Stimulated activated CD4-positive, alpha-beta T cell treated with anti-CD3 and anti-CD28 coated beads, Interleukin-1b, Interleukin-23, amount 100 ng/mL, for 1 hour (primary cell): ENCODE measurements at places on chromosomes 2 and 18.
A peak's percentile ranks its signal among the peaks of the same experiment; 100 is the strongest.

DNA sequence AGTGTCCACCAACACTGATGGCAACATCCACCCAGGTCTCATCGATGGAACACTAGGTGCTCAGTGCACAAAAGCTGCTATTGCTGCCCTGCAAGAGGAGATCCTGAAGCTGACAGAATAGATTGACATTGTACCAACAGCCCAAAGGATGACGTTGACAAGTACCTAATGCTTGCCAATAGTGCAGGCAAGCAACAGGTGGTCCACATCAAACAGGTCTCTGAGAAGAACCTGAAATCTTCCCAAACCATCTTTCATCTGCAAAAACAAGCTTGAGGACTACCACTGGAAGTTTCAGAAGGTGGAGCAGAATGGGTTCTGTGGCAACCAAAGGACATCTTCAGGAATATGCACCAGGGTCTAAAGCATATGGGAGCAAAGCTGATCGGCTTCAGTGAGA lies 15.8 kb upstream of the PROKR1 start:
- DNase-seq = no peak

GRCh38 chr2:127293386-127293747 lies 577 bp downstream of the ERCC3 start:
- DNase-seq = no peak

DNA sequence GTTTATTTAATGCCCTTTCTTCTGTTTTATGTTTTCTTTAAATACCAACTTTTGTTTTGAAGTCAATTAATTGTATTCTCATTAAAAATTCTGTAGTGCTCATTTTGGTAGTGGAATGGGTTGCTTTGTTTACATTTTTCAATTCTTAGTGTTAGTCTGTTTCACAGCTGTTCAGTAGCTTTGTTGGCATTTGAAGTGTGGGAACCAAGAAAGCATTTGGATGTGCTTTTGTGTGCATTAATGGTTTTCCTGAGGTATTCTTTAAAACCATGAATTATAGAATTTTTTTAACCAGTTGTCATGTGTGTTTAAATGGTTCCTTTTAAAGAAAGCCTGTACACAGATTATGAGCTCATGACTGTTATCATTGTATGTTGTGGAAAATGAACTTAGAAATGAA lies 19.7 kb downstream of the MIB1 start:
- no peak for DNase-seq

DNA sequence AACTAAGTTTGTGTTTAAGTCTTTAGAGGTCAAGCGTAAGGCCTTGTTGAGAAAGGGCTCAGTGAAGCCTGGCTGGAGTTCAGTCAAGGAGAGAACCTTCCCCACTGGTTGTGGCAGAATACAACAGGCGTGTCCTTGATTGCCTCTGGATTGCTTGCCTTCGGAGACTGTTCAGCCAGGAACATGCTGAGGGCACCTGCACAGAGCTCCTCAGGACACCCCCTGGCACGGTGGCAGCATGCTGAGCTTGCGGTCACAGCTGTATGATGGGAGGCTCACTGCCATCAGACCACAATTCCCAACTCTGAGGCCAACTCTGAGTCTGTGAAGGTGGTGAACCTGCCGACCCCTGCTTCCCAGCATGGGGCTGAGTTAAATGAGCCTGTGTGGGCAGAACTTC lies 130.0 kb downstream of the LPIN1 start:
- no peak for DNase-seq

DNA sequence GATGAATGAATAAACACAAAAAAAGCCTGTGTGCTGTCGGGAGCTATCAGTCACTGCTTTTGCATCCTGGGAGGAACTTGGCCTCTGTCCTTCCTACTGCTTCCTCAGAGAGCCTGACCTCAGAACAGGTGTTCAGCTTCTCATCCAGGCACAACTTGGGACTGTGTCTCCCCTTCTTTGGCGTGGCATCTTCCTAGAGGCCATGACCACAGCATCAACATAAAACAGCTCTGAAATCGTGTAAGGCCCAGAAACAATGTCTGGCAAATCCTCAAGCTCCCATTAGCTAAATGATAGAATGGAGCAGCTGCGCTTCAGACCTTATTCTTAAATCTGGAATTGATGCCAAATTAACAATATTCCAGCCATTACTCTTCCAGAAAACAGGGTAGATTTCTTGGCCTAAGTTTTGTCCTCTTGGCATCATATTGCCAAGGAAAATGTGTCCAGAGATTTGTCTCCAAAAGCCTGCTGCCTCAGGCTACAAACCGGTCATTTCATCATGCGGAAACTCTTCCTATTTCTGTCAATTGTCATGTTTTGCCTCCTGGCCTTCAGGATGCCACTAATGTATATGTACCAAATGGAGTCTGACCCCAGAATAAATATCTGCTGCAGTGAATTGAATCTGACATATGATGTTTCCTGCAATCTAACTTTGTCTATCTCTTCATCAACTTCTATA lies 53.2 kb upstream of the RAB27B start:
- DNase-seq = no peak

DNA sequence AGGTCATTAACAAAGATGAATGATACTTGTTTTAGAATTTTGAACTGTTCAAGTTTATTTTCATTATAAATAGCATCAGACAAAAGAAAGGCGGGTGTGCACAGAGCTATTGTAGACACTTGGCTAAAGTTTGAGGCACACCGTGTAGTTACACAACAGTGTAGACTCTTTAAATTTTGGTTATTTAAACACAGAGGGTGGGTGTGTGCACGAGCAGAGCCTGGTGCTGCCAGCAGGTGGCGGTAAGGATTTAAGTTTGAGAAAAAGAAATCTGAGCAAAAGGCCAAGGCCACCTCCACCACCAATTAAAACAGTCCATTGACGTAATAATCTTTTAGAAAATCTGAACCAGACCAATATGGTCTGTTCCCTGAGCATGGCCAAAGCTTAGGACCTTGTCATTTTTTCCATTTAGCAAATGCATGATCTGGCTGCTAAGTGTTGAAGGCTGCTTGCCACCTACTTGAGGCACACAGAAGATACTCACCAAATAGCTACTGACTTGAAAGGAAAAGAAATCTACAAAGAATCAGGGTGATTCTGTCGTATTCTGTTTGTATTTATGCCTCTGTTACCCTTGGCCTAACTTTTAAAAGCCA lies 14.3 kb downstream of the COPS7B start:
- no peak for DNase-seq

DNA sequence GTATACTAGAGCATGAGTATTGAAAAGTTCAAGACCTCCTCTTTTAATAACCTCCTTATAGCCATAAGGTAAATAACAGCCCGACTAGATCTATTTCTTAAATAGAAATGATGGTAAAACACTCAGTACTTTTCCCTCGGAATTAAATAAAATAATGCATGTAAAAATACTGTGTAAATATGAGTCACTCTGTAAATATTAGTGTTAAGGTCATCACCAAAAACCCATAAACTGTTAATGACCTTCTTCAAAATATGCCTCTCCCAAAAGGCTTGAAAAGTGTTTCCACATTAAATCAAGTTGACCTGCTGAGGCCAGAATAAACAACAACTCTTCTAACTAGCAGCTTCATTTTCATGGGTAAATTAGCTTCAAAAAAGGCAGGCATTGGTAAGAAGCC lies 25.3 kb upstream of the BZW1 start:
- no peak for DNase-seq

GRCh38 chr18:51907687-51908597 lies 432.1 kb upstream of the DCC start:
- DNase-seq = no peak

GRCh38 chr2:102449370-102449974 lies 23.6 kb upstream of the SLC9A4 start:
- DNase-seq = peak; percentile 51

DNA sequence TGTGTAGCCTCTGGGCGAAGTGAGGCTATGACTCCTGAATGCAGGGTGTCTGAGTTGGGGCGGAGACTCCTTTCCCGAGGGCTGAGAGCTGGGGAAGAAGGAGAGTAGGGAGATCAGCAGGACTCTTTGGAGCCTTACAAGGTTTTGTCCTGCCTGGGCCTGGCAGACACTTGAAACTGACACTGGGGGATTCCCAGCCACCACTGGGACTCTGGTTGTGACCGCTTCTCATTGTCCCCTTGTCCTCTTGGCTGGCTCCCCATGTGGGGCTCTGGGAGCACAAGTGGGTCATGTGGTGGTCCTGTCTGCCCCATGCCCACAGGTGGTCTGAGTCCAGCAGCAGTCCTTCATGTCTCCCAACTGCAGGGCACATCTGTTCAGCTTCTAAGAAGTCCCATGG lies 78.2 kb upstream of the MGAT4A start:
- no peak for DNase-seq

DNA sequence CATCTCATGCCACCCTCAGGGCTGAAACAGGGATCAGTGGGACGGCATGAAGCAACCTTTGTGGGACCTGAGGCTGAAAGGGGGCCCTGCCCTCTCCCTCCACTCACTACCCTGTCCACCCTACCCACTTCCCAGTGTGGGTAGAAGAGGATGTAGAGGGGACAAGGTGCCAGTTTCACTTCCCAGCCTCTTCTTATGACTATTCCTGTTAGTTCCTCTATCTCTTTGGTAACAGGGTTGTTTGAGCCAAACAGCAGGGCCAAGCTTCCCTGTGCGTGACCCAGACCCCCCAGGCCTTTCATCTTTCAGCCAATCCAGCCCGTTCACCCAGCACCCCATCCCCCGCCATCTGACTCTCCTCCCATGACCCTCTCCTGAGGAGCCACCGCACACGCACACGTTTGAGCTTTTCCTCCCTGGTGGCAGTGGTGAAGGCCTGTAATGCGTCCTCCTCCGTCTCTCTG lies 82.3 kb downstream of the STPG4 start:
- no peak for DNase-seq
